ENCODE measurements at places on chromosomes 5 and 9.
A peak's percentile ranks its signal among the peaks of the same experiment; 100 is the strongest.

DNA sequence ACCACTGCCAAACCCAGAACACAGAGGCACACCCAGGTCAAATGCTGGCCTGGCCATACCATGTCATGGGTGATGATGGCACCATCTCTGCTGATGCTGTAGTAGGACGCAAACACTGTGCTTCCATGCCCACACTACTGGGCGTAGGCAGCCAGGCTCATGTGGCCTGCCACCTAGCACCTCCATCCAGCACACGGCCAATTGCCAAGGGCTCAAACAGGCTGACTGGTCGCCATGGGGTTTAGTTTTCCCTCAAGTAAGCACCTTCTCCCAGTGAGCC, 39.4 kb downstream of the BICD2 start:
- no peak overlapping the region for H3K27ac ChIP-seq
- peaks cover 11% of the 10 kb centered on the region for H3K36me3 ChIP-seq
- no peak for DNase-seq
- H3K4me1 ChIP-seq = no peaks in the 10 kb centered on the region
- H3K27me3 ChIP-seq = no peaks in the 10 kb centered on the region
- H3K4me3 ChIP-seq = no peak overlapping the region

GRCh38 chr9:6973762-6974161, 216.0 kb downstream of the KDM4C start:
- H3K27me3 ChIP-seq = no peaks in the 10 kb centered on the region
- H3K27ac ChIP-seq = no peak overlapping the region
- no peaks in the 10 kb centered on the region for H3K36me3 ChIP-seq
- no peak for DNase-seq
- H3K4me1 ChIP-seq = peaks cover 17% of the 10 kb centered on the region
- H3K4me3 ChIP-seq = no peak overlapping the region

GRCh38 chr5:150791536-150791935, 13.0 kb downstream of the SMIM3 start:
- H3K36me3 ChIP-seq = peaks cover 15% of the 10 kb centered on the region
- no peak overlapping the region for H3K4me3 ChIP-seq
- no peak for DNase-seq
- peak overlapping the region; percentile 45 for H3K27ac ChIP-seq

- H3K4me1 ChIP-seq = no peaks in the 10 kb centered on the region
- no peaks in the 10 kb centered on the region for H3K27me3 ChIP-seq
- H3K27ac ChIP-seq = no peak overlapping the region
- DNase-seq = no peak
- no peaks in the 10 kb centered on the region for H3K36me3 ChIP-seq
Measured at GRCh38 chr5:25285136-25285535, 640.4 kb upstream of the CDH10 start.

DNA sequence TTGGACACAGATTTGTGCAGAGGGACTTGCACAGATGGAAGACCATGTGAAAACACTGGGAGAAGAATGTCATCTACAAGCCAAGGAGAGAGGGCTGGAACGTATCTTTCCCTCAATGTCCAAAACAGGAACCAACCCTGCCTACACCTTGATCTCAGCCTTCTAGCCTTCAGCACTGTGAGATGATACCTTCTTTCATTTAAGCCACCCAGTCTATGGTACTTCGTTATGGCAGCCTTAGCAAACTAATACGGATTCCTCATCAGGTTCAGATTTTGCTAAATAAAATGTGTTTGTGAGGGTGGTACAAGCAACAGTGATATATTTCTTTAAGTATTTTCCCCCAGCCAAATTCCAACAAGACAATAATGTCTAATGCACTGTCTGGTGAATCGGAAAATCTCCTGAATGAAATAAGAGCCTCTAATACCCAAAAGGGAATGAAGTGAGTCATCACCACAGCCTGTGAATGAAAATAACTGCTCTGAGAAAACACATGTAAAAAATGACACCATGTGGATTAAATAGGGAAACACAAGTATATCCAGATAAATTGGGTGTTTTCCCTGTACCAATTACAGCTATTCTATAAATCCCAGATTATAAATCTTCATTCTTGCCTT, 182.8 kb upstream of the TARS1 start:
- H3K36me3 ChIP-seq = no peaks in the 10 kb centered on the region
- H3K4me3 ChIP-seq = no peak overlapping the region
- no peak for DNase-seq
- no peaks in the 10 kb centered on the region for H3K27me3 ChIP-seq

DNA sequence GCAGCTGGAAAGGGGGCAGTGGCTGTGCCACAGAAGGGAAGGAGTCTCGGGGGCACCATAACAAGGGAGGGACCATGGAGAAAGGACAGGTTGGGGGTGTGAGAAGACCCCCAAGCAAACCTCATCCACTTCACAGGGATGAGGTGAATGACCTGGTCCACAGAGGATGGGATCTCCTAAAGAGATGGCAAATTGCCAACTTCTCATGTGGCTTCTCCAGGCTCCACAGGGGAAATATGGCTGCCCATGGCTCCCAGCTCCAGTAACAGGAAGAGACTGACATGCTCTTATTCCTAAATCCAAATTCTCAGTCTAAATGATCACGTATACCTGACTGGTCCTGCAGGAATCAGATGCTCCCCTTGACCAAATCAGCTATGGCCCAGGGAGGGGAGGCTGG, 340.4 kb downstream of the SPOCK1 start:
- no peaks in the 10 kb centered on the region for H3K4me1 ChIP-seq
- H3K27ac ChIP-seq = no peak overlapping the region
- H3K27me3 ChIP-seq = no peaks in the 10 kb centered on the region
- no peak for DNase-seq
- H3K4me3 ChIP-seq = no peak overlapping the region
- no peaks in the 10 kb centered on the region for H3K36me3 ChIP-seq

GRCh38 chr9:101119206-101119819, 90.8 kb downstream of the PLPPR1 start:
- no peaks in the 10 kb centered on the region for H3K27me3 ChIP-seq
- DNase-seq = peak; percentile 31
- H3K27ac ChIP-seq = no peak overlapping the region
- H3K4me3 ChIP-seq = no peak overlapping the region
- no peaks in the 10 kb centered on the region for H3K36me3 ChIP-seq
